ENCODE measurements at places on chromosomes 16 and 17.

- no peak for DNase-seq
Measured at GRCh38 chr17:1035546-1036170, 38.7 kb downstream of the TIMM22 start.

DNA sequence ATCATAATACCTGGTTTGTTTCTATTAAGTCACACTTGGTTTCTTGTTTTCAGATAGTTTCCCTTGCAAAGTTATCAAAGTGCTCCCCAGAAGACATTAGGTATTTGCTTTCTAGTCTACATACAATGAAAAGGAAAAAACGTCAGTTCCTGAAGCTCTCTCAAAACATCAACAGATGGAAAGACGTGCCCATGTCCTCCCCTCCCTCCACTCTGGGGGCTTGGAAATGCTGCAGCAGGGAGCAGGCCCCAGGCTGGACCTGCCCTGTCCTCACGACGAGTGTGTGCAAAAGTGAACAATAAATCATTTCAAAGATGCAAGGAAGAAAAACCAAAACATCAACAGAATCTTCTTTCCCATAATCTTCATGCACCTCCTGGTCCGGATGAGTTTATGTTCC is 118.5 kb downstream of the USP22 start:
- no peak for DNase-seq

GRCh38 chr17:32875923-32876416 is 954 bp downstream of the MYO1D start:
- DNase-seq = no peak

- DNase-seq = peak; percentile 82
Measured at GRCh38 chr17:7889166-7889955, 772 bp downstream of the CHD3 start.

GRCh38 chr16:12260647-12261262 is 284.2 kb downstream of the SNX29 start:
- DNase-seq = no peak

GRCh38 chr17:64327201-64327930 is 63.3 kb downstream of the PECAM1 start:
- no peak for DNase-seq

- no peak for DNase-seq
Measured at GRCh38 chr16:2027024-2028010, 615 bp downstream of the NHERF2 start.

Data from NCI-H748 treated with DMSO at 0.1 percent for 48 hours (cell line).